Urinary bladder (tissue), 4 donors: ENCODE measurements at places on chromosomes 1 and 21. TPM values are rescaled to one million over a fixed set of nuclear protein-coding genes. Genes with fewer than 3 reads are reported as not detected.

- DNase-seq: no peak
Observed at GRCh38 chr1:200330741-200331428, 79.0 kb downstream of the ZNF281 start.

The PALMD gene
- total RNA-seq: 21.1 TPM

DNA sequence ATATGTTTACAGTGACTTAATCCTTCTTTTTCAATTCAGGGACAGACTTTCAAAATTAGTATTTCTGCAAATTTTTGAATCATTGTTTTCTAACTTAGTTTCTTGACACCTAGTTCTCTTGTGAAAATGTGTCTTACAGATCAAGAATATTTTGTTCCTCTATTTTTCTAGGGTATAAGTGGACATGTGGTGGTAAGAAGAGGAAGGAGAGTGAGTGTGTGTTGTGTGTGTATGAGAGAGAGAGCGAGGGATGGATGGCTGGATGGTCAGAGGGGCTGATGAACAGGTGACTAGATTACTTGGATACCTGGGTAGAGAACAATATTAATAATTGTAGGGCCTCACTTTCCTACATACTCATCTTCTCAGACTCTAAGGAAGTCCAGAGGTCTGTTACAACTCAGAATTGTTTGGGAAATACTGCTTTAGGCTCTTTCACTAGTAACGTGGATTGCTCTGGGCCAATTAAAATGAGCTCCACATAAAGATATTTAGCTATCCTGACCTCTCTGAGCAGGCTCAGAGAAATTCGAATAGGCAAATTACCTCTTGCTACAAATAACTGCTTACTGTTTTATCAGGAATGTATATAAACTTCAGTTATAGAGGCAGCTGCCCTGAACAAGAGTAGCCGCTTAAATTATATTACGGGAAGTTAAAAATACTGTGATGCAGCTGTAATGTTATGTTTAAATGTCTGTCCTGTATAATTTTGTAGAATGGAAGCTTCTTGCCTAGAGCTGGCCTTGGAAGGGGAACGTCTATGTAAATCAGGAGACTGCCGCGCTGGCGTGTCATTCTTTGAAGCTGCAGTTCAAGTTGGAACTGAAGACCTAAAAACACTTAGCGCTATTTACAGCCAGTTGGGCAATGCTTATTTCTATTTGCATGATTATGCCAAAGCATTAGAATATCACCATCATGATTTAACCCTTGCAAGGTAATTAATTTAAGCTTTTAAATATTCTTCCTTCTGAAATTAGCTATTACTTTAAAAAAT lies 19.7 kb downstream of the GPSM2 start:
- no peak for DNase-seq

The MARK1 gene
- 21.4 TPM for total RNA-seq

- DNase-seq: no peak
Observed at GRCh38 chr1:28507646-28508434, 2.0 kb downstream of the RCC1 start.

DNA sequence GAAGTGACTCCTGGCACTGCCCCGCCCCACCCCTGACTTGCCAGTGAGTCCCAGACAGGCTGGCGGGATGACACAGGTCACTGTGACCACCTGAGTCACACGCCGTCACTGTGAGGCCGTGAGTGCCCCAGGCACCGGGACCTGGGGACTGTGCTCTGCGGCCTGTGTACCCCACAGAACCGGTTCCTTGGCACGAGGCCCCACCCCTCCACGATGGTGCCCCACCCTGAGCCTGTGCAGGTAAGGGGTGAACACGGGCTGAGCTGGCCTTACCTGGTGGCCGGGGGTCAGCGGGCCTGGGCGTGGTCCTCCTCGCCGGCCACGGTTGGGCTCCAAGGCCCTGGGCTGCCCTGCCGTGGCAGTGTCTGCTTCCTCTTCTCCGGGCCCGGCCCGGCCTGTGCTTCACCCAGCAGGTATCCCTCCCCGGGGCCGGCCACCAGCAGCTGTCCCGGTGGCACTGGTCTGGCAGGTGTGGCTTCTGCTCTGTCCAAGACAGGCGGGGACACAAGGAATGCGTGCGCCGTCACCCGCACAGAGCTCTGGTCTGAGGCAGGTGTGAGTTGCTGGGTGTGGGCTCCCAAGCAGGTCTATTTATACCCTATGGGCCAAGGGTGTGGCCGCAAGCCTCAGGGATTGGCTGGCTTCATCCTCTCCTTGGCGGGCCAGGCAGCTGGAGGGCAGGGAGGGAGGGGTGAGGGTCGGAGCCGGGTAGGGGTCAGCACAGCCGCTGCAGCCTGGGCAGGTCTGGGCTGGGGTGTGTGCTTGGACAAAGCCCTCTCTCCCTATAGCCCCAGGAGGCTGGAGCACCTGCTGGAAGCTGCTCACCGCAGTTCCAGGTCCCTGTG lies at the start of gene RNF223:
Gene RNF223 (minus strand): TSS at position 564 of the 845 bp plus-strand sequence. CDS start 1,740 bp downstream, outside the sequence.
- no peak for DNase-seq

GRCh38 chr1:3675436-3675835 lies 23.1 kb downstream of the TP73 start:
- DNase-seq: no peak

GRCh38 chr1:214124915-214125314 lies 137.1 kb downstream of the PROX1 start:
- no peak for DNase-seq

The KCNJ15 gene
- total RNA-seq: 11.4 TPM

The LCE1E gene
- not detected for total RNA-seq

The OR2L8 gene
- 0.53 TPM for total RNA-seq

The TNFRSF18 gene
- total RNA-seq: not detected

- no peak for DNase-seq
Observed at GRCh38 chr21:25304611-25305010, 302.7 kb downstream of the MRPL39 start.

DNA sequence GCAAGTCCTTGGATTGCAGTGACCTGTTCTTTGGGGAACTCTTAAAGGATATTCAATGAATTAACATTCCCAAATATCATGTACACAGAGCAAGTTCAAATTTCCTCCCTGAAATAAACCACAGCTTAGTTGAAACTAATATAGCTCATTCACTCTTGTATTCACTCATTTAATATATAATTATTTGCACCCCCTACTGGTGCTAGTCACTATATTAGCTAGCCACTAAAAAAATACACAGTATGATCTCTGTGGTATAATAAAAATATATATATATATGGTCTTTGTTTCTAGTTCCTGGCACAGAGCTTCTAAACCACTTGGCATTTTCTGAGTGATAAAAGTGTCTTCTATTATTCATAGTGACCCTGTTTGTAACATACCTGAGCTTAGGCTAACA lies 177.3 kb upstream of the LYPLAL1 start:
- DNase-seq: no peak

The RCOR3 gene
- total RNA-seq: 71.2 TPM

The GJA4 gene
- total RNA-seq: 15.6 TPM
